ENCODE measurements at places on chromosomes 1 and 21.
A peak's percentile ranks its signal among the peaks of the same experiment; 100 is the strongest.

DNA sequence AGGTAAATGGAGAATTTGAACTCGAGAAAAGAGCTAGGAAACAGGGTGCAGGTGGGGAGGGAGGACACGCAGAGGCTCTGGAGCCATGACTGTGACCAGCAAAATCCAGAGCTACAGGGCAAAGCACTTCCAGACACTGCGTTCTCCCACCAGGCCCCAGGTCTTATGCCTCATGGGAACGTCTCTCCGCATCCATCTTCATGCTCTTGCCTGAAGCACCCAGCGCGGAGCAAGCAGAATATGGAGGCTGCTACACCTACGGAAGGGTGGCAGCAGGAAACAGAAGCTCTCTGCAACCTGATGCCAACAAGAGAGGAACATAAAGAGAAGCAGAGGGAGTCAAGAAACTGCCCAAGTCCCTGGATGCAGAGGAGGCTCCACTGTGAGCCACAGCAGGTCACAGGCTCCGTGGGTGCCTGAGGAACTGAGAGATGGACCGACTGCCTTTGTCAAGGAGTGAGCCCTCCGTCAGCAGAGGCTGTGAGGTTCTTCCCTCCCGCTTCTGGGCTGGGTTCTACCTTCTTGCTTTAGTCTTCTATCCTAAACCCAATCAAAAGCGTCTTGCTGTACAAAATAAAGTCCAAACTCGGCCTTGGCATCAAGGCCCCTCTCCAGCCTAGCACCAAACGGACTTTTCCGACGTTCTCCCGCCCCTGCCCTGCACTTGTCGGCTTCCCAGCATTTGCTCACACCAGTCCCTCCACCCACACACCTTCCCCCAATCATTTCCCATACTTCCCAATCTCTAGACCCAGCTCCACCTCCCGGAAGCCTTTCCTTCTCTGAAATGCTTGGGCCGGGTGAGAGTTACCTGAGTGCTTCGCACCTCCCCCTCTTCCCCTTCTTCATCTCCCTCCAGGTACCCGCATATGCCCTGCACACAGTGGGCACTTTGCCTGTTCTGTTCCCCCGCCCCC, 930 bp downstream of the DHCR24 start:
- no peak for DNase-seq

- DNase-seq = peak; percentile 32
Measured at GRCh38 chr1:109906160-109906838, 4.3 kb upstream of the CSF1 start.

DNA sequence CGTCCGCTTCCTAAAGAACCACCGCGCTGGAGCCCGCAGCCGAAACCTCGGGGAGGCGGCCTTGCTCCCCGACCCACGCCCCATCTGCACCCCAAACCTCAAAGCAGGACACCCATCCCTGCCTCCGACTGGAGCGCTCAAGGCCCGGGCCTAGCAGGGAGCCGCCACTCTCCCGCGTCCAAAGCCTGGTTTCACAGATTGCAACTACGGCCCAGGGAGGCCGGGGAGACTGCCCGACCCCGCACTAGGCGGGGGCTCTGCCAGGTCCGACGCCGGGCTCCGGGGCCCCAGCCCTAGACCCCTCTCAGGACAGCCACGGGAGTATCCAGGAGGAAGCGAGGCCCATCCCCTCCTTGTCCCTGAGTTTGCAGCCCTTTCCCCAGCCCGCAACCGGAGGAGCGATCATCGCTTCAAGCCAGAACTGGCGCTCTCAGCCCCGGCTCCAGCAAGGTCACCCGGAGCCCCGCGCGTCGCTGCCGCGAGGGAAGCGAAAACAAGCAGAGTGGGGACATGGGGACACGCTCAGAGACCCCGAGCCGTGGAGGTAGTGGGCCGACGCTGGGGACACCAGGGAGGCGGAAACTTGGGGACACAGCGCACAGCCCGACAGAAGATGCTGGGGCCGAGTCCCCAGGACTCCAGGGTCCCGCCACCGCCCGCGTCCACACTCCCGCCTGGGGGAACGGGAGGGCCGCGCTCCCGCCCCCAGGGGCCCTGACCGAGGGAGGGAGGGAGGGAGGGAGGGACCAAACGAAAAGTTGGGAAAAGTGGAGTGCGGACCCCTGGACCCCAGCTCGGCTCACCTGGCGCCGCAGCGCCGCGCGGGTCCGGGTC, 433 bp downstream of the TMEM200B start:
- no peak for DNase-seq

DNA sequence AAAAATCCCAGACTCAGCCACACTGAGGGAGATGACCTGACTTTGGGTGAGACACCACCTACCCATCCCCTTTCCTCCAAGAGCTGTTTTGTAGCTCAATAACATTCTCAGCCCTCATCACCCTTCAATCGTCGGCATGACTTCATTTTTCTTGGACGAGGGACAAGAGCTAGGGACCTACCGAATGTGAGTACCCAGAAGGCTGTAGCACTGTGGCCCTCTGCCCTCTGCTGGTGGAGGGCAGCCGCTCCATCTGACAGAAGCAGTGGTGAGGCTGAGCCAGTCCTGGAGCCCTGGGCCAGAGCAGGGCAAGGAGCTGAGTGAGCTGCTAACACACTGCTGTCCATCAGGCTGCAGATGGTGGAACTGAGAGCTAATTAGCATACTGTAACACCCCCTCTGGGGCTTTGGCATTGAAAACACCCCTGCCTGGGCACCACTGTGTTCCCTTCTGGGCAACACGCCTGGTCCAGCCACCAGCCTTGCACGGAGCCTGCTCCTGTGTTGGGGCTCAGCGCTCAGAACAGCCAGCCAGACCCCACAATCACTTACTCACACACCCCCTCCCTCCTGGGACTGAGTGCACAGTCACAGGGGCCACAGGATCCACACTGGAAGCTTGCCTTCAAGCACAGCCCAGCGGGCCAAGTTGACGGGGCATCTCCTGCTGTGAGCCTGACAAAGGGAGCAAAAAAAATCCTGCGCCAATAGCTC, 18.3 kb upstream of the ALPL start:
- DNase-seq = no peak

GRCh38 chr1:65615859-65616258, 176.8 kb upstream of the PDE4B start:
- no peak for DNase-seq

DNA sequence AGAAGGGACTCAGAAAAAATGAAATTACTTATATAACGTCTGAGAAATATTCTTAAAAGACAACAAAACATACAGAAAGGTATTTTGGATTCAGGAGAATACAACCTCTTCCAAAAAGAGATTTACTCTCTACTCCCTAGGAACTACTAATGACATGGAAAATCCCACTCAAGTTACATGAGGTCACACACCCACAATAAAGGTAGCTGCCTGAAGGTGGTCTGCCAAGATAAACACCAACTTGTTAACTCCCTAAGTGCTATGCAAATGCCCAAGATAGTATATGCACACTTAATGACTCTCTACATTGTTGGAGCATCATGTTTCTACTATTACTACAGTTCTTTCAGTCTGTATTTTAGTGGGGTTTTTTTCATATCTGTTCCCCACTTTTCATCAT, 26.5 kb downstream of the RERE start:
- DNase-seq = no peak

GRCh38 chr1:30400507-30400906, 322.9 kb downstream of the MATN1 start:
- DNase-seq = no peak

DNA sequence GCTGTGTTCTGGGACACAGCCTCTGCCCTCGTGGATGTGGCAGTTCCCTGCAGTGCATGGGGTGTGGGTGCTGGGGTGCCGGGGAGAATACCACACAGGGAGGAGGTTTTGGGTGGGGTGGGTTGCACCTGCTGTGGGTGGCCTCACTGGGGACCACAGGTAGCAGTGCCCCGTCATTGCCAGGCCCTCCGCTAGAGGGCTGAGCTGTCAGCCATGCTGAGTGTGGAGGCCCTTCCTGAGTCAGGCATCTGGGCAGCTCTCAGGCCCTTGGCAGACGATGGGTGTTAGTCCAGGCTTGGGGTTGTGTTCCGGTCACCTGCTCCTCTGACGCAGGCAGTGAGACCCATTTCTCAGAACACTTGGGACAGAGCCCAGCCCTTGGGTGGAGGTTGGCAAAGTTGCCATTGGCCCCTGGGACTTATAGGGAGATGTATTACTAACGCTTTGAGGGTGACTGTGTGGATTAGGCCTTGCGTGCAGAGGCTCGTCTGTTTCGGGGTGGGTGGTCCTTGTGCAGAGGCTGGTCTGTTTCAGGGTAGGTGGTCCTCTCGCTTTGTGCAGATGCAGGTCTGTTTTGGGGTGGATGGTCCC, 23.9 kb downstream of the PCNT start:
- no peak for DNase-seq

DNA sequence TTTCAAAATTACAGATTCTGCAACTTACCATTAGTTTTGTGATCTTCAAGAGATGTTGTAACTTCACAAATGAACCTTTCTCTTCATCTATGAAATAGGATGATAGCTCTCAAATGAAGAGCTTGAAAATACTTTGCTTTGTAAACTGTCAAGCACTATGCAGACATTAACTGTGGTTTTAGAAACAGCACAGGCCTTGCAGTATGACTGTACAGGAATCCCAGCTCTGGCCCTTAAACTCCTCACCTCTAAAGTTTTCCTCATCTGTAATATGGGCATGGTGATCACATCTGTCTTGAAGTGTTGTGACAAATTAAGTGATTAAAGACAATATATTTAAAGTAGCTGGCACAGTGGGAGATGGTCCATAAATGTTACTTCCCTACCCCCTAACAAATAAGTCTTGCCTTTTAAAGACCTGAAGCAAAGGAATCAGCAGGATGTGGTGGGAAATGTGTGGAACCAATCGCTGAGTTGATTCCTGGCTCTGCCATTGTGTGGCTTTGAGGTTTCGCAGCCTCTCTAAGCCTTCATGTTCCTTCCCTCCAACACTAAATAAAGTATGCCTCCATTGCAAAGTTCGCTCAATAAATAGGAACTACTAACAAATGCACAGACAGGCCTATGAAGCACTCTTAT, 5.5 kb upstream of the PTP4A2 start:
- DNase-seq = no peak

GRCh38 chr1:25614501-25615171, 2.0 kb upstream of the MAN1C1 start:
- DNase-seq = no peak

- no peak for DNase-seq
Measured at GRCh38 chr1:164423136-164423535, 135.8 kb upstream of the PBX1 start.

GRCh38 chr1:2494323-2494693, 18.2 kb downstream of the PLCH2 start:
- DNase-seq = no peak

DNA sequence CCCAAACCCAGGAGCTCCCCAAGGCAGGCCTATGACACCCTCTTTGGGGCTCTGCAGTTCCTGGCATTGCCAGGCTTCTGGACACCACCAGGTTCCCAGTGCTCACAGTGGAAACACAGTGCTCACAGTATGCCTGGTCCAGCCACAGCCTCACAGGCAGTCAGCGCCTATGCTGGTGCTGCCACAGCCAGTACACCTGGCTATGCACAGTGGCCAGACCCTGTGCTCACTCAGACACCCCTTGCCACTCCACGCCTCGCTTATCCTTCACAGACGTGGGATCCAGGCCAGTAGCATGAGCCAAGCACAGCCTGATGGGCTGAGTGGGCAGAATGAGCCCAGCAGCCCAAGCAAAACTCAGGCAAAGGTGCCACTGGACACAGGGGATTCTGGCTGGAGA, 579.2 kb upstream of the ADGRL2 start:
- DNase-seq = no peak

Data from activated CD8-positive, alpha-beta memory T cell treated with anti-CD3 and anti-CD28 coated beads for 1 hour (primary cell).